Natural killer cell treated with Interleukin-12 subunit alpha and Interleukin-12 subunit beta and Interleukin-15 and Interleukin-18, amount 100 ng/mL, for 72 hours (primary cell): ENCODE measurements at places on chromosomes 2 and 18. TPM values are rescaled to one million over a fixed set of nuclear protein-coding genes. Genes with fewer than 3 reads are reported as not detected.

Gene HOXD12
- not detected for total RNA-seq

DNA sequence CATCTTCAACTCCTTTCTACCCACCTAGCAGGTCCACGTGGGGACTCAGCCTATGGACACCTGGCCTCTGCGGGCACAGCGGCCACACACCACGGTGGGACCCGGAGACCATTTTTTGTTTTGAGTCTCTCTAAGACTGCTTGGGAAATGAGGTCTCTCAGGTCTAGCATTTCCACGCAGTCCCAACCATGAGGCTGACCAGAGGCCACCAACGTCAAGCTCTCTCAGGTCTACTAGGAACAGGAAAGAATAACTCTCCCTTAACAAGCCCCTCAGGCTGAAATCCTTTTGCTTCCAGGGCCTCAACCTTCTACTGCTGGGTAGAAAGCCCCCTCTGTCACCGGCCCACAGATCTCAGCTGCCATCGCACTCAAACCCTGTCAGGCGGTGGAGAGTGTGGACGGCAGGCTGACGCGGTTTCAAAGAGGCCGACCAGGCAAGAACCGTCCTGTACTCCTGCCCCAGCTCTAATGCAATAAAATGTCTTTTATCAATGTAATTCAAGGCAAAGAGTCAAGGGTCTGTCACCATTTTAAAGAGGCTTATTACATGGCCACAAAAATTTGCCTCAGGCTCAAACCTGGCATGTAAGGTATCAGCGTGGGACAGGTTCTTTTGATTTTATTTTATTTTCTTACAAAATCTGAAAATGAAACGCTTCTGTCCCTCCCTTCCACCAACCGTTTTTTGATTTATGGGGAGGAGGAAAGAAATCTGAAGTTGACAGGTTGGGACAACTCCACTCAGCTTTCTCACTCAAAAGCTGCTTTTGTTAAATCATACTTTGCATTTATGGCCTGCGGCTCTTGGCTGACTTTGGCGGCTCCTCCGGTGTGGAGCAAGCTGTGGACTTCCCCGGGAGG is 74.0 kb downstream of the BCL11A start:
- H3K27ac ChIP-seq, result no peak overlapping the region
- H3K27me3 ChIP-seq, result peaks cover 22% of the 10 kb centered on the region
- H3K36me3 ChIP-seq, result no peaks in the 10 kb centered on the region
- no peak overlapping the region for H3K4me3 ChIP-seq
- DNase-seq, result no peak

DNA sequence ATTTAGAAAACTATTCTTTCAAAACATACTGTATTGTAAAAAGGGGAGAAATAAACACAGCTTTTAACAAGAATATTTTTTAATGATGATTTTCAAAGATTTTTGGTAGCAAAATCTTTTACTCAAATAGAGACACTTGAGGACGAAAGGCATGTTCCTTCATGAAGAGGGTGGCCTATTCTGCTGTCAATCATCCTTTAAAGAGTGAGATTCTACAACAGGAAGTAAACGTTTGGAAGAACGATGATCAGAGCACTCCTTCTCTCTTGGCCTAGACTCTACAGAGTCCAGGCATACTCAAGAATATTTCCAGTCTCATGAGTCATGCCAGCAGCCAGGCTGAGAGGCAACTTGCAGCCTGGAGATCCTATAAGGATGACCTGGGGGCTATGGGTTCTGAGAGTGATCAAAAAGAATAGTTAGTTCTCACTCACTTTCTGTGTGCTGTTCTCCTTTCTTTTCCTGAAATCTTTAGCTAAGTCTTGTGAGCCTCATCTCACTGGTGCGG is 62.4 kb upstream of the TCF4 start:
- H3K27ac ChIP-seq, result no peak overlapping the region
- DNase-seq, result no peak
- H3K4me3 ChIP-seq, result no peak overlapping the region
- H3K27me3 ChIP-seq, result no peaks in the 10 kb centered on the region
- no peaks in the 10 kb centered on the region for H3K4me1 ChIP-seq
- no peaks in the 10 kb centered on the region for H3K36me3 ChIP-seq

Gene GALNT13
- not detected for total RNA-seq

DNA sequence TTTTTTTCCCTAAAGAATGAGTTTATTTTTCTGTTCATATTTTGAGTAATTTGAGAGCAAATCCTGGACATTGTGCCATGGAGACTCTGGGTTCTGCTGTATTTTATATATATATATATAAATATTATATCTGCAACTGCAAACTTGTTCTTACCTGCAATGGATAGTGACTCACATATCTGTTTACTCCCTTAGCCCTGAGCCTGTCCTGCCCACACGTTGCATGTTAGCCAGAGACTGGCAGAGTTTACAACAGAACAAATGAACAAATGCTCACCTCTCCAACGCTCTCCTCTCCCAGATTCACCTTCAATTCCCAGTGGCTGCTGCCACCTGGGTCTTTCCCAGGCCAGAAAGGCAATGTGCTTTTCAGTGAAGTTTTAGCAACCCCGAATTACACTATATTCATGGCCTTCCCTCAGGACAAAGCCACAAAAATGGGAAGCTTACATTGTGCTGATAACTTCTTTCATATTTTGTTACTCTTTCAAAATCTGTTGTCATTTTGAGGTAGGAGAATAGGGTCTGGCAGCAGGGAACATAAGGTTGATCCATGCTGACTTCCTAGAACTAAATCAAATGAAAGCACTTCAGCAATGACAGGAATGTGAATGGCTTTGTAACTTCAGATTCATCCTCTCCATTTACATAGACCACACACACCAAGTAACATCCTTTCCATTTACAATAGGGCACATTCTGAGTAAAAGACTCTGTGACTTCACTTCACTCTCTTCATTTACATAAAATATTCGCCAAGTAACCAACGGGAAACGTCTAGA is 105.4 kb upstream of the FAM110C start:
- no peak for DNase-seq
- H3K36me3 ChIP-seq, result no peaks in the 10 kb centered on the region
- H3K4me1 ChIP-seq, result peaks cover 32% of the 10 kb centered on the region
- H3K27me3 ChIP-seq, result peaks cover 7% of the 10 kb centered on the region

Gene OXER1
- total RNA-seq, result not detected

GRCh38 chr18:43571078-43571689 is 293.9 kb upstream of the SYT4 start:
- H3K36me3 ChIP-seq, result no peaks in the 10 kb centered on the region
- DNase-seq, result no peak
- H3K27ac ChIP-seq, result no peak overlapping the region
- H3K27me3 ChIP-seq, result peaks cover 6% of the 10 kb centered on the region

Gene NCOA1
- total RNA-seq, result 84.1 TPM

- no peaks in the 10 kb centered on the region for H3K36me3 ChIP-seq
- no peak overlapping the region for H3K27ac ChIP-seq
- H3K27me3 ChIP-seq, result peaks cover 11% of the 10 kb centered on the region
- no peaks in the 10 kb centered on the region for H3K4me1 ChIP-seq
- no peak for DNase-seq
Measured at GRCh38 chr18:366466-367061, 98.7 kb upstream of the THOC1 start.

DNA sequence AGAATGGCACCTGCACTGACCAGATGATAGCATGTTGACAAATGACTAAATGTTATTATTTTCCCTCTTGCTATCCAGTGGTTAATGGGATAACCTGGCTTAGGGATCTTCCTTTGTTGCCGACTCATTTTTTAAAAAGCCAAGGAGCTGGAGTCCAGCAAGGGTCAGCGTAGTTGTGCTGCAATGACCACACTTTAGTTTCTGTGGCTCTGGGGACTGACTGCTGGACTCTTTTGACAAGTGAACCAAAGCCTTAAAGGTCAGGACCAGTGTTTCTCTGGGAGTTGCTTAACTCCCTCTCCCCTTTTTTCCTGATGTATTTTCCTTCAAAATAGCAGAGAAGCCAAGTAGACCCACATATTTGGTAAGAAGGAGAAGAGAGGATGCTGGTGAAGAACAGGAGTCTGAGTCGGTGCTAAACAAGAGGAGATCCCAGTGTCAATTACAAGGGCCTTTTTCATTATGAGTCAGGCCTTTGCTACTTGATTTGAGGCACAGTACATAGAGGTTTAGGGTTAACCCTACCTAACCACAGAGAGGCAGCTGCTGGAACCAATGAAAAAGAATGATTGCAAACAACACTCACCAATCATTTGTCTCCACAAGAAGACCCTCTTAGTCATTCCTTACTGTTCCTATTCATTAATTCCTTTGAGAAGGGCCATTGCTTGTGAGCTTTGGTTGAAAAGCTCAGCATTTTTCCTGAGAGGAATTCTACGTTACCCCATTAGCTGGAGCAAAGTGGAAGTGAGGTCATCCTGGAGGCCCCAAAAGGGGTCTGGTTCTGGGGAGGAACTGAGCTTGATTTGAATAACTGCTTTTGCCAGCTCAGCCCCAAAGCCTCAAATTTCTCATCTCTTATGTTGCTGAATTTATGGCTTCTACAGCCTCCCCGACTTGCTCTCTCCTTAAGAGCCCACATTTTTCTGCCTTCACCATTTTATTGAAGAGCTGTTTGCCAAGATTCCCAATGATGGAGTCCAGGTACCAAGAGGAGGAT is 137.6 kb upstream of the HNMT start:
- no peak overlapping the region for H3K4me3 ChIP-seq
- H3K4me1 ChIP-seq, result no peaks in the 10 kb centered on the region
- no peak for DNase-seq
- no peaks in the 10 kb centered on the region for H3K36me3 ChIP-seq

DNA sequence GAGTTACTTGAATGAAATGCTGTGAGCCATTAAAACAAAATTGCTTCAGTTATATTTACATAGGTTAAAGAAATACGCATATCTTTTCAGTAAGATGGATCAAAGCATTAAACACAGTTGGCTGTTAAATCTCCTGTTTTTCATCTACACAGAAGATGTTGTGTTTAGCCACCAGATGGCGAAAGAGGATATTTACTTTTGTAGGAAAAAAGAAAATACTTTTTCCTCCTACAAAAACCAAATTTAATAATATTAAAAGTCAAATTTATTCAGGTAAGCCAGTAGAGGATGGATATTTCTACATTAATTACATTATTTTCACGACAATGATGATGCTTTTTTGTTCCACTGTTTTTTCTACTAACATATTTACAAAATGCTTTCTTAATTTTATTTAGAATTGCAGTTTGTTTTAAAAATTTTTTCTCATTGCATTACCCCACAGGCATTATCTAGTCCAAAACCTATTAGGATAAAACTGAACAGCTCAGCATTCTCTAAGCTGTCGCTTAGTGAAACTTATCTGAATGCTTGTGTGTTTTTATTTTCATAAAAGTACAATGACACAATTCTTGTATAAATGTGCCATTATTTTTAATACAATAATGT is 173.7 kb downstream of the ASXL3 start:
- H3K4me1 ChIP-seq, result no peaks in the 10 kb centered on the region
- H3K36me3 ChIP-seq, result no peaks in the 10 kb centered on the region
- H3K27ac ChIP-seq, result no peak overlapping the region

DNA sequence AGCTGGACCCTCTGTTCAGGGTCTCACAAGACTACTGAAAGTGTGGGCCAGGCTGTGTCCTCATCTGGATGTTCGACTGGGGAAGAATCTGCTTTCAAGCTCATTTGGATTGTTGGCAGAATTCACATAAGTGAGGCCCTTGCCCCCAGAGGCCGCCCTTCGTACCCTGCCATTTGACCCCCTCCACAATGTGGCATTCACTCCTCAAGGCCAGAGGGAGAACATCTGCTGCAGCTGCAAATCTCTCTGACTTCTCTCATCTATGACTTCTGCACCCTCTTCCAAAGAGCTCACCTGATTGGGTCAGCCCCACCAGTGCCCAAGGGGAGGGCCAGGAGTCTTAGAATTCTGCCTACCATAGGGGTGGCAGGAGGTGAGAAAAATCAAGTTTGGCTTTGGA is 3.9 kb upstream of the CNDP2 start:
- no peaks in the 10 kb centered on the region for H3K36me3 ChIP-seq
- H3K27ac ChIP-seq, result no peak overlapping the region
- H3K4me1 ChIP-seq, result peaks cover 14% of the 10 kb centered on the region
- H3K4me3 ChIP-seq, result no peak overlapping the region
- no peak for DNase-seq

DNA sequence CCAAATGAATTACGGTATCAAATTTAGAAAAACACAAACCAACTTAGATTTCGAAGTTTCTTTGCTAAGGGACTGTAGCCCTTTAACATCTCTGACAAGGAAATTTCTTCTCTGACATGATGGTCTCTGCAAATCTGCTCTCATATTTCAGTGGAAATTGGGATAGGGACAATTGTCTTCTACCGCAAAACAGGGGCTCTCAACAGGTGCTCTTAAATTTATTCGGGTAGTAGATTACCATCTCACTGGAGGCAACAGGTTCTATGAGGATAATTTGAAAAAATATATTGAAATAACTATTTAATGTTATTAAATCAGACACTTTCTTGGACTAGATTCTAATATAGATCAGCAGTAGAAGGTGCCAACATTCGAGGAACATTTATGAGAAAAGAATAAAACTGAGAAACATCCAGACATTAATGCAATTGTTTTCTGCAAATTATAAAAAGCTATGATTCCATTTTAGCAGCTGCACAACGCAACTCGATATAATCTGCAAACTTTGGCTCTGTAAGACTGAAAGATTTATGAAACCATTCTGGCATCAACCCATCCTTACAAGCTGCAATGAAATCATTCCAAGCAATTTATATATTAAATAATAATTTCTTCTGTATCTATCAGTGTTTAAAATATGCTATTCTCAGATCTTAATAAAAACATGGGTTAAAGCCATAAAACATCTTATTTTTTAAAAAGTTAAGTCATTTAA is 10.0 kb upstream of the BCL2 start:
- no peak for DNase-seq
- H3K36me3 ChIP-seq, result peaks cover 10% of the 10 kb centered on the region
- no peaks in the 10 kb centered on the region for H3K4me1 ChIP-seq
- no peaks in the 10 kb centered on the region for H3K27me3 ChIP-seq
- H3K27ac ChIP-seq, result no peak overlapping the region
- H3K4me3 ChIP-seq, result no peak overlapping the region

GRCh38 chr18:11864471-11864870 is 13.3 kb downstream of the CHMP1B start:
- H3K4me3 ChIP-seq, result no peak overlapping the region
- H3K36me3 ChIP-seq, result no peaks in the 10 kb centered on the region
- H3K27me3 ChIP-seq, result no peaks in the 10 kb centered on the region
- no peak overlapping the region for H3K27ac ChIP-seq
- H3K4me1 ChIP-seq, result no peaks in the 10 kb centered on the region
- DNase-seq, result no peak

DNA sequence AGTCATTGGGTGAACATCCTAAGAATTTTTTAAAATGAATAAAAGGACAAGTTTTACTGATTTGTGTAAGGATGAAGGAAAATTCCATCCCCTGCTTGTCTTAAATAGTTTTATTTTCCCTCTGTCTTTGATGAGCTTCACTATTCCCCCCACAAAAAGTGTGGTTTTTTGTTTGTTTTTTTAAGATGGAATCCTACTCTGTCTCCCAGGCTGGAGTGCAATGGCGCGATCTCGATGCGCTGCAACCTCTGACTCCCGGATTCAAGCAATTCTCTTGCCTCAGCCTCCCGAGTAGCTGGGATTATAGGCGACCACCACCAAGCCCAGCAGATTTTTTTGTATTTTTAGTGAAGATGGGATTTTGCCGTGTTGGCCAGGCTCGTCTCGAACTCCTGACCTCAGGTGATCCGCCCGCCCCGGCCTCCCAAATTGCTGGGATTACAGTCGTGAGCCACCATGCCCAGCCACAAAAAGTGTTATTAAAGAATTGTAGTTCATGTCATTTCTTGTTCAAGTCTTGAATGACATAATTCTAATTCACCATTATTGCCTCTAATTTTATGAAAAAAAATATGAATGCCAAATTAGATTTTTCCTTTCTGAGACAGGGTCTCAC is 91.7 kb downstream of the AGPS start:
- no peak for DNase-seq
- peaks cover 10% of the 10 kb centered on the region for H3K36me3 ChIP-seq
- no peaks in the 10 kb centered on the region for H3K4me1 ChIP-seq
- no peak overlapping the region for H3K27ac ChIP-seq
